ENCODE measurements at places on chromosomes 16 and 17.

DNA sequence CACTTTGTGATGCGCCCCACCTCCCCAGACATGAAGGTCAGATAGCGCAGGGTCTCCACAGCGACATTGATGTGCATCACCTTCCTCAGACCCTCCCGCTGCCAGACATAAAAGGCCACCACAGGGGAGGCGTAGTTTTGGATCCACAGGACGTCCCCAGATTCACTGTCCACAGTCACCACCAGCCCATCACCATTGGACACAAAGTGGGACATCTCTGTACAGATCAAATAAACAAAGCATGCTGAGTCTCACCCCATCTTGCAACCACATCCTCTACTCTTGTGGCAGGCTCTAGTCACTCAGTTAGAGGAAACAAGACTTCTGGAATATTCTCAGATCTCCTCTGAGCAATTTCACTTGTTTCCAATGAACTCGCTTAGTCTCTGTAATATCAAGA, 46.3 kb upstream of the ICAM2 start:
- DNase-seq: no peak

GRCh38 chr17:59859444-59860025, 33.2 kb downstream of the TUBD1 start:
- no peak for DNase-seq

DNA sequence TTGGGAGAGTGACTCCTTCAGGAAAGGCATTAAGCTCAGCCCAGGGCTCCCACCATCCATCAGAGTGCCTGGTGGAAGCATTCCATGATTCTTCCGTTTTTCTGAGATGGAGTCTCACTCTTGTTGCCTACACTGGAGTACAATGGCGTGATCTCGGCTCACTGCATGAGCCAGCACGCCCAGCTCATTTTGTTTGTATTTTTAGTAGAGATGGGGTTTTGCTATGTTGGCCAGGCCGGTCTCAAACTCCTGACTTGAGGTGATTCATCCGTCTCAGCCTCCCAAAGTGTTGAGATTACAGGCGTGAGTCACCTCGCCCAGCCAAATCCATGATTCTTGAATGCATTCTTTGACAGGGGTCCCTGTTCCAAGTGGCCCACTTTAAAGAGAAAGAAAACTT, 23.1 kb downstream of the MIS12 start:
- no peak for DNase-seq

- no peak for DNase-seq
These were observed 14.2 kb downstream of the CRAMP1 start for GRCh38 chr16:1626327-1626726.

DNA sequence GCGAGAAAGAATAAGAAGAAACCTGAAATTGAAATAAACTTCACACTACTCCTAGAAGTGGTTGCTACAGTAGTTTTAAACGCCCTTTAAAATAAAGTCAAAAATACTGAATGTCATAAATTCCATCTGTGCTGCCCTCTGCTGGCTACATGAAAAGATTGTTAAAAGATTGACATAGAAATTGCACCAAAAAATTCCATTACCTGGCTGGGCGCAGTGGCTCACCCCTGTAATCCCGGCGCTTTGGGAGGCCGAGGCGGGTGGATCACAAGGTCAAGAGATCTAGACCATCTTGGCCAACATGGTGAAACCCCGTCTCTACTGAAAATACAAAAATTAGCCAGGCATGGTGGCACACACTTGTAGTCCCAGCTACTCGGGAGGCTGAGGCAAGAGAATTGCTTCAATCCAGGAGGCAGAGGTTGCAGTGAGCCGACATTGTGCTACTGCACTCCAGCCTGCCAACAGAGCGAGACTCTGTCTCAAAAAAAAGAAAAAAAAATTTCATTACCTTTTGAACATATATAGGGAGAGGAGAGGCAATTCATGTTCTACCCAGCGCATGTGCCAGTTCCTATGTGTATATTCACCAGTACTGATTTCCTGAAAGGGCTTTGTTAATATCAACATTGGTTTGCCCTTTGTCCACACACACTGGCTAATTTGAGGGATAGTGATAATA, 36.5 kb downstream of the CYTH1 start:
- DNase-seq: peak; percentile 20
